Activated CD8-positive, alpha-beta memory T cell treated with anti-CD3 and anti-CD28 coated beads for 4 hours (primary cell): ENCODE measurements at places on chromosomes 7 and 10.

DNA sequence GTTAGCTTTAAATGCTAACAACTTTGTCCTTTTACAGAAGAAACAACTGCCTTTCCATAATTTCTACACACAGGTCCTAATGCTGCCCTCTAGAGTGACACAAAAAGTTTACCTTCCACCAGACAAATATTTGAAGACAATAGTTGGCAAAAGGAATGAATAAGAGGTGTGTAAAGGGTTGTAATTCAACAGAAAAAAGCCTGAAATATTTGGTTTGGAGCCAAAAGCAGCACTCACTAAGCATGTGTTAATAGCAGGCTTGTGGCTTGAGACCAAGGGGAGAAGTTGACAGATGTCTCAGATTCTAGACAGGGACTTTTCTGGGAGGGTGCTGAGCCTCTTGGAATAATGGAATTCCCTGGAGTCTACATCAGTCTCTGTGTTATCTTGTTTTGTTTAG, 156.2 kb upstream of the GALNT17 start:
- no peak for DNase-seq

- DNase-seq: no peak
Observed at GRCh38 chr7:156001496-156002260, 189.4 kb upstream of the SHH start.

GRCh38 chr10:58734664-58735063, 222.0 kb downstream of the BICC1 start:
- DNase-seq: no peak

DNA sequence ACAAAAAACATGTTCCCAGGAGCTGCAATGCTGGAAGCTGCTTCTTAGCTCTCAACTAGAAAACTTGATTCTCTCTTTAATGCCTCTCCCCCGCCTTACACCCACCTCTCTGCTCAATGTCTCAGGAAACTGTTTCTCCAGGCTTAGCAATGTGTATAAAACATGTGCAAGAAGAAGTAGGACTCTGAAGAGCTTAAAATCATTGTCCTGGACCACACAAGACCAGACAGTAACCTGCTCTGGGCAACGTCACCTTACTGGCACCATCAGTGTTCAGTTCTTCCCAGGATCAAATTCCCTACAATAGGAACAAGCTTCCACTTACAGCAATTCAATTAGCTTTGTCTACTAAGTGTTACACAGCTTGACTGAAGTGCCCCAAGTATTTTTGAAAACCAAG, 104.9 kb downstream of the RAPGEF5 start:
- no peak for DNase-seq

DNA sequence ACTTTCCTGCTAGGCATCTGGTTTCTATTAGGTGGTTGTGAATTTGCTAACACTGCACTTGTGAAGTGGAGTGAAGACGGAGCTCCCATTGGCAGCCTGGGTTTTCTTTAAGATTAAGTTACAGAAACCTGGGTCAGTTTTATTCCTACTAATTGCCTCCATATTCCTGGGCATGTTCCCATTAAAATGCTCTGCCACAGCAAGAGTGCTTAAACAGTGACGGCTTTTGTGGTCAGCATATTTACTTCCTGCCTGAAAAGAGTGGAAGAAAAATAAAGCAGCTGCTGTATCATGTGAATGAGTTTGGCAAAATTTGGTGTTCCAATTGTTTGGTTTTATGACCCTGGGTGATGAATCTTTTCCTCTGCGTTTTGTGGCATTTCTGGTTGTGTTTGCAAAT, 96.9 kb upstream of the PLXDC2 start:
- DNase-seq: no peak

DNA sequence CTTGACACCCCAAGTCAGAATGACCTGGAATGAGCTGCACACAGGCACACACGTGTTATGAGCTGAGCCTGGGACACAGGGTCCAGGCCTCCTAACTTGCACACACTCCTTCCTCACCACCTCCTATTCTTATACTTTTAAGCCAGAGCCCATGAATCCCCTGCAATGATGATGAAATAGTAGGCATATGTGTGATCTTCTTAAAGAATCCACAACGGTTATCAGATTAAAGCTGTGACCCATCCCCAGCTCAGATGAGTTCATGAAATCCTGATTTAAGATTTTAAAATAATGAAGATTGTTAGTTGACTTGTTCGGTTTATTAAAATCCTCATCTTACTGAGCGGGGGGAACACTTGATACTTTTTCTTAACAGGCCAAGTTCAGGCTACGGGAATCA, 38.6 kb downstream of the PITRM1 start:
- DNase-seq: no peak

- DNase-seq: no peak
Observed at GRCh38 chr10:48946891-48947500, 7.4 kb upstream of the LRRC18 start.

DNA sequence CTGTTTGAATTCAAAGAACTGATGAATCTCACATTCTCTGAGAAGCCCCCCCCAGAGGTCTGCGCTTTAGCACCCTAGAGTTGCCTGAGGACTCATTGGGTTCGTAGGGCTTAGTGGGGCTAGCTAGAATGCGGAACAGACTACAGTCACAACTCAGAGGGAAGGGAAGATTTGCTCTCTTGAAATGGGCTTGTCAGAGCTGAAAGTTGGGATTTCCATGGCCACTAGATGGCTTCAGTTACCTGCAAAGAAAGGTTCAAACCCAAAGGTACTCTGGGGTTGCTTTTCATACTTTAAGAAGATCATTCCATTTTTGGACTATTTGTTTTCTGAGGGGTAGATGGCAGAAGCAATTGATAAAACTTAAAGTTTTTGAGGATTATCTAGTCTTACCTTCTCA, 205.0 kb downstream of the BBS9 start:
- DNase-seq: no peak

- DNase-seq: no peak
Observed at GRCh38 chr10:63093227-63093626, 39.9 kb upstream of the NRBF2 start.
